Hippocampal formation (tissue), 2 donors: ENCODE measurements at places on chromosomes 5 and 9.

DNA sequence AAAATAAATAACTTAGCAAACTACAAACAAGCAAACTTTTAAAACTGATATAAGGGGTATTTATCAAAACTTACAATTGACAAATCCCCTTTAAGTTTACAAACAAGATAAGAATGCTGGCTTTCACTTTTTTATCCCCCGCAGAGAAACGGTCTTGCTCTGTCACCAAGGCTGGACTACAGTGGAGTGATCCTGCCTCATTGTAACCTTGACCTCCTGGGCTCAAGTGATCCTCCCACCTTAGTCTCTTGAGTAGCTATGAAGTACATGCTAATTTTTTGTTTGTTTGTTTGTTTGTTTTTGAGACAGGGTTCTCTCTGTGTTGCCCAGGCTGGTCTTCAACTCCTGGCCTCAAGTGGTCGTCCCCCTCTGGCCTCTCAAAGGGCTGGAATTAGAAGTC is 9.0 kb upstream of the NIPSNAP3A start:
- no peak for DNase-seq

DNA sequence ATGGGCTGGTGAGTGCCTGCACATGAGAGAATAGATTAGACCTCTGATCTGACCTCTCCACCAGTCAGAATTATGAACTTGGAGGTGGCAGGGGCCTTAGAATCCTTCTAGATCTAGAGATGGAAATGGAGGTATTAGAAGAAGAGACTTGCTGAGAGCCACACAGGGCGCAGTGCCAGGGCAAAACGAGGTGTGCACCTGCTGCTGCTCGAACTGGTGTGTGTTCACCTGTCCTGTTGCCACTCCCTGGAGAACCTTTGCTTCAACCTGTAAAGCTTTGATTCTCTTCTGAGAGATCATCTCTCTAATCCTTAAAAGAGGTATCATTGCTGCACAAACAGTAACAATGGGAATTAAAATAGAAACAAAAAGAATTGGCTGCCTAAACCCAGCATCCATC is 24.9 kb downstream of the FRMPD1 start:
- DNase-seq = no peak

- no peak for DNase-seq
These were observed 42.4 kb downstream of the STX17 start for GRCh38 chr9:99948896-99949295.

DNA sequence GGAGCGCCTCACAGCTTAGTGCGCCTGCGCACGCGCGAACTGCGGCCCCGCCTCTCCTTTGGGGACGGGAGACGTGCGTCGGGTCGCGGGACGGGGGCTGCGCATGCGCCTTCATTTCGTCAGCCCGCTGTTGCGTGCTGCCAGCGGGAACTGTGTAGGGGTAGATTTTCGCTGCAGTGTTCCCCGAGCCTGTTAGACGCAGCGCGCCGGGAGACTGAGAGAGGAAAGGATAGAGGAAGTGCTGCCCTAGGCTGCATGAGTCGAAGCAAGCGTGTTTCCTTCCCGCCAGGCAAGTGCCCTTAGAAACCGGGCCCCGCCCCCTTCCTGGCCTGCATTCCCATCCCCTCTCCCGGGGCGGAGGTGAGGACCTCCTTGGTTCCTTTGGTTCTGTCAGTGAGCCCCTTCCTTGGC is 12.3 kb downstream of the ITGA1 start:
- DNase-seq = peak; percentile 86

- DNase-seq = no peak
These were observed 7.7 kb upstream of the TRAF1 start for GRCh38 chr9:120934281-120934680.

DNA sequence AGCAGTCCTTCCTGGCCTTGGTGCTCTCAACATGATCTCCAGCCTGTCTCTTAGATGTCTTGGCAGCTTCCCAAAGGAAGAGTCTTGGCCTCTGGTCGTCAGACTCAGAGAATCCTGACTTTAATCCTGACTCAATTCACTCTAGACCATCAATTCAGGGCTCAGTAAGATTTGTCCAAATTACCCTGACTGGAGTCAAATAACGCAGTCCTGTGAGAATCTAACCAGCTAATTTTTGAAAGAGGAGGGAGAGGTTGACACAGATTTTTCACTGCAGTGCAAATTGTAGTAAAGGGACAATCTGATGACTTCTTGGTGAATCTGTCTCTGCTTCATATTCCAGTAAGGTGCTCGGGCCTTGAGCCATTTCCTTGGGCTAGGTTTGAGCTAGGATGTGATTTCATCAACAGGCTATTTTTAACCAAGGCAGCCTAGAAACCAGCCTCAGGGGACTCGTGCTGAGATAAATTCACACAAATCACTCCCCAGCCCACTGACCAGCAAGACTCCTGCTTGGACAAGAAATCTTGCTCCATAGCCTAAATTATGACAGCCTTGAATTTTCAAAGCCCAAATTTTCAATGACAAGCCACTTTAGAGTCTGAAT is 257.4 kb downstream of the ENC1 start:
- DNase-seq = no peak

- no peak for DNase-seq
These were observed 117.8 kb upstream of the LHFPL2 start for GRCh38 chr5:78766412-78766762.

GRCh38 chr9:530681-531080 is 310.8 kb upstream of the DMRT1 start:
- DNase-seq = no peak

DNA sequence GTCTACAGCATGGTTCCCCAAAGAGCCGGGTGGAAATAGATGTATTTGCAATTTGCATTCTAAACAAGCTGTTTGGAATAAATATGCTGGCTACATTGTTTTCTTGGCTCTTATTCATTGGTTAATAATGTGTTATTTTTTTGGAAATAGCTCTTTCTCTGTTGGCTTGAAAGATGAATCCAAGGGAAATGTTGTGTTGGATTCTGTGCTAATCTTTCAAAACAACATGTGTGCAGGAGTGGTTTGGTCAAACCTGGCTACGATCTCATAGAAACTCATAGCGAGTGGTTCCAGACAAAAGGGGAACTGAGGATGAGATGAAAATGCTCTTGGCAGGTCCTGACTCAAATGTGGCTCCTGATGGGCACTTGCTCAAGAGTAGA is 63.7 kb upstream of the CXCL14 start:
- DNase-seq = no peak

DNA sequence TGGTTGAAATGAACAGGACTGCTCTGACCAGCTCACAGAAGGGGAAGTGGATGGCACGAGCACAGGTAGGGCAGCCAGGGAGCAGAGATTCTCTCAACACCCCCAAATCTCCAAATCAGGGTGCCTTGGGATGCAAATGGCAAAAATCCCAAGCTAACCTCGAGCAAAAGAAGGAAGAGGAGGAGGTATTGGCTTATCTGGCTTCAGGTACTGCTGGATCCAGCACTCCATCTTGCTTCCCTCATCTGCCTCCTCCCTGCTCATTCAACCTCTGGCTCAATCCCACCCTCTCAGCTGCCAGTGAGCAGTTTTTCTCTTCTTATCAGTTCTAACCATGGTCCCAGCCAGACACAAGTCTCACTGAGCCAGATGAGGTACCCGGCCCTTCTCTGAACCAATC is 41.6 kb upstream of the GGTA1 start:
- no peak for DNase-seq

DNA sequence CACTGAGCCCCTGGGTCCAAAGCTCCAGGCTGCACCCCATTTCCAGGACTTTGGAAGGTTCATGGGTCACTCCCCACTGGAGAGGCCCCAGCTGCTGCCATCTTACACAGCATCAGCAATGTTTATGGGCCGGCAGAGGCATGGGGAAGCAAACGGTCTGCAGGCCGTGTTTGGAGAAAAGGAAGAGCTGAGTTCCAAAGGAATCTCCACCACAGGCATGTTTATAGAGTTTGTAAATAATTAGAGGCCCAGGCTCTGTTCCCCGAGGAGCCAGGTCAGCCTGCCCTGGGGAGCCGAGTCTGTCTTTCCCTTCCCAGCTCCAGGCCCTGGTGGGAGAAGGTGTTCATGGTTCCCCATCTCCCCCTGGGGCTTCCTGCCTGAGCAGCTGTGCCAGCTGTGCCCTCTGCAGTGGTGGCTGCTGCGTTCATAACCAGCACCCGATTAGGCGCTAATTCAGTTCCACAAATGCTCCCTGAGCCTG is 64.8 kb downstream of the COL27A1 start:
- no peak for DNase-seq

DNA sequence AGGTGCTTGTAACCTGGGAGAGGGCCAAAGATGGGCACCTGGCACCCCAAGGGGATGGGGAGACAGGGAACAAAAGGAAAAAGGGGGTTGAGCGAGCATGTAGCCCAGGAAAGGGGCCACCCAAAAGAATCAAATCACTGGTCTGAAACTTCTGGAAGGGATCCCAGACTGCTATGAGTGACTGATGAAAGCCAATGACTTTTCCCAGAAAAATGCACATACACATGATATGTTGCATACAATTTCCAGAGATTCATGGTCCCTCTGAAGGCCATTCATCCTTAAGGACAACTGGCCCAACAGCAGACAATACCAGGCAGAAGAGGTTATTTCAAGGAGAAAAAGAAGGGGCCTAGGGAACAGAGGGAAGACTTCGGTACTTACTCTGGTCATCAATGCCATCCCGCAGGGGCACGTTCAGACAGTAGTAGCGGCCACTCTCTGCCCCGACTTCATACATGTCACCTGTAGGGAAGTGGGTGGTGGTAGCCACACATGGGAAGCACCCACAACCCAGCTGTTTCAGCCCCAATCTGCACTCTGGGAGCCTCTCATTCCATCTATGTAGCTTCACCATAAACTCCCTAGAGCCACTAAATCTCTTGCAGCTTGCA is 8.4 kb downstream of the HDAC3 start:
- DNase-seq = no peak

GRCh38 chr5:3199962-3200755 is 395.5 kb upstream of the IRX1 start:
- no peak for DNase-seq

DNA sequence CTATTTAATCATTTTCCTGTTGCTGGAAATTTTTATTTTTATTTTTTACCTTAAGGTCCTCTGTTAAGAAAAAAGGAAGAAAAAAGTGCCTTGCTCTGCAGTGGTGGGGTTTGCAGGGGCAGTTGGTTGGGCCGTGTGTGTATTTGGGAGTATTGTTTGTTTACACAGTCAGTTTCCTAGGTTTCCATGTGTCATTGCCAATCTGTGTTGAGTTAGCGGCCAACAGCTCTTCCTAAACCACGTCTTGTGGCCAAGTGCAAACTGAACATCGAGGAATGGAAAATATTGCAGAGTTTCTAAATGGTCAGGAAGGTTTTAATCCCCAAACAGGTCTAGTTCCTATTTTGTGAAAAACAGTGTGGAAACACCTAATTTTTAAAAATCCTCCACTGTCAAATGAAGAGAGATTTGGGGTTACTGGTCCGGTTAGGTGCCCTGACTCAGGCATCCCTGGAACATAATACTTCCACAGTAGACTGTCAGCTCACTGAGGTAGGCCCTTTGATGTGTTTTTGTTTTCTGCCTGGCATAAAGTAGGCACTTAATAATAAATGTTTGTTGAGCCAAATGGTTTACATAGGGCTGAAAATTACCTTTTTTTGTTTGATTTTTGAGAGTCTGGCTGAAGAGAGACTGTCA is 37.0 kb downstream of the MAMDC2 start:
- DNase-seq = peak; percentile 37

GRCh38 chr9:117121316-117121715 is 293.5 kb downstream of the ASTN2 start:
- no peak for DNase-seq

- DNase-seq = no peak
These were observed 1.1 kb downstream of the UGCG start for GRCh38 chr9:111897601-111898137.

DNA sequence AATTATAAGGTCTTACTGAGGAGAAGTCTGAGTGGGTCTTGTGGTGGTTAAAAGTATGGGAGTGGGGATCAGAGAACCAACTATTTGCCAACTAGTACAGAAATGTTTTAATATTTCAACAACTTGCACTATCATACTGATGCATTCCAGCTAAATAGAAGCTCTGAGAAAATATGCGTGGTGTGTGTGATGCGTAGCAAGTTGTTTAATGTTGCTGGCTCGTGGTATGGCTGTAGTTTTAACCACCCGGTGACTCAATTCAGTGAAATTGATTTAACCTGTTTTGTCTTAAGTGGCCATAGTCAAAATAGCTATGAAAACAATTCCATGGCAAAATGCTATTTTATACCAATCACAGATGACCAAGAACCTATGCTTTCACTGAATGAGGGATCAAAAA is 176.5 kb upstream of the SLC24A2 start:
- DNase-seq = no peak

DNA sequence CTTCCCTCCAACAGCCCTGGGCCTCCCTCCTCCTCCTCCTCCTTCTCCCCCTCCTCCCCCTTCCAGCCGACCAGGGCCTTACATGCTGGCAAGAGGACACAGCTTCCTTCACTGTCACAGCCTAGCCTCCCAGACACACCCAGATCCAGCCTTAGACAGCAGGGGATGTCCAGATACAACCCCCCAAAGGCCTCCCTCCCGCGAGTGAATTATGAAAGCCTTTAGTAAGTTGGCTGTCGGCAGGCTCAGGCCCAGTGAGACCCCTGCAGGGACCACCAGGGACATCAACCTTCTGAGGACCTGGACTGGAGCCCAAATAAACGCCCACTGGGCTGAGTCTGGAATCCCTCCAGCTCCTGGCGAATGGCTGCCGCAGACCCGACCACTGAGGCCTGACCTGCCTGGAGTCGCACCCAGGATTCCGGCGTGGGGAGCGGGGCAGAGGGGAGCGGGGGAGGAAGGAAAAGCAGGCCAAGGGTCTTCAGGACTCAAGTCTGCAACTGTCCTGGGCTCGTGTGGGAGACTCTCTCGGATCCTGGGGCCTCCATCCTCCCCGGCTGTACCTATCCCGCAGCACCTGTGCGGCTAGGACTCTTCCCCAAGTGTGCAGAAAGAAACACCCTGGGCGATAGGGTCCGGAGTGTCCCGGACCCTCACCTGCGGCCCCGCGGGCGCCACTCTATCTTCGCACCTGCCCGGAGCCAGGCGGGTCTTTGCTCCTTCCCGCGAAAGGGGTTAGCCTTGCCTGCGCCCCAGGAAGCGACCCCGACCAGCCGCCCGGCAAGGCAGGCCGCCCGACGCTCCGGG is 705 bp downstream of the SEPTIN8 start:
- peak; percentile 65 for DNase-seq

- no peak for DNase-seq
These were observed 22.6 kb downstream of the SLC36A1 start for GRCh38 chr5:151469992-151470391.

DNA sequence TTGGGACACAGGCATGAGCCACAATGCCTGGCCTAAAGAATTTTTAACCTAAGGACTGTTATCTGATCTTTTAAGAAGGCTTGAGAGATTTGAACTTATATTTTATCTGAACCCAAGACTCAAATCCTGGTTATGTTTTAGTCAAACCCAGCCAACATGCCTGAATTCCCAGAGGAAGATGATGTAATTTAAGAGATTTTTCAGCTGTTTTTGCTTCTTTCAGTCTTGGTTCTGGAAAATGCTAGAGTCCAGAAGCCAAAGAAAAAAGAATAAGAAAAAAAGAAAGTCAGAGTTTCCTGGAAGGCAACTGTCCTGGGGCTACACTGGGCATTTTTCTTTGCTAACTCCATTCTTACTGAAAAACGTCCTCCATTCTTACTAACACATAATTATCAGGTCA is 85.8 kb downstream of the SNX18 start:
- no peak for DNase-seq

- DNase-seq = no peak
These were observed 140.0 kb downstream of the SIL1 start for GRCh38 chr5:139058121-139058520.
